ENCODE measurements at places on chromosomes 13 and 19.

DNA sequence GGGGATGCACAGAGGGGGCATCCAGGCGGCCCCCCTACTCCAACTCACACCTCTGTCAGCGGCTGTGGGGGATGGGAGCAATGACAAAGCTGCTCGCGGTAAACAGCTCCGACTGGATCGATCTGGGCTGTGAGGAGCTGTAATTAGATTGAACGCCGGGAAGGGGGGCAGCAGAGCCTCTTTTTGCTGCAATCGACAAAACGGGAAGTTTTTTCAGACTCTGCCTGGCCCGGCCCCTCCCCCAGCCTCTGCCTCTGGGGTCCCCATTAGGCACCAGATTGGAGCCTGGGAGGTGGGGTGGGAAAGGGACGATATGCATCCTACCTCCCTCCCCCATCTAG is 16.3 kb downstream of the ONECUT3 start:
- DNase-seq, result no peak

- DNase-seq, result no peak
Observed at GRCh38 chr13:98930151-98930591, 47.7 kb downstream of the DOCK9 start.

- no peak for DNase-seq
Observed at GRCh38 chr13:110197026-110197425, 109.9 kb downstream of the COL4A1 start.

GRCh38 chr13:100230769-100231149 is 141.9 kb downstream of the PCCA start:
- DNase-seq, result no peak

DNA sequence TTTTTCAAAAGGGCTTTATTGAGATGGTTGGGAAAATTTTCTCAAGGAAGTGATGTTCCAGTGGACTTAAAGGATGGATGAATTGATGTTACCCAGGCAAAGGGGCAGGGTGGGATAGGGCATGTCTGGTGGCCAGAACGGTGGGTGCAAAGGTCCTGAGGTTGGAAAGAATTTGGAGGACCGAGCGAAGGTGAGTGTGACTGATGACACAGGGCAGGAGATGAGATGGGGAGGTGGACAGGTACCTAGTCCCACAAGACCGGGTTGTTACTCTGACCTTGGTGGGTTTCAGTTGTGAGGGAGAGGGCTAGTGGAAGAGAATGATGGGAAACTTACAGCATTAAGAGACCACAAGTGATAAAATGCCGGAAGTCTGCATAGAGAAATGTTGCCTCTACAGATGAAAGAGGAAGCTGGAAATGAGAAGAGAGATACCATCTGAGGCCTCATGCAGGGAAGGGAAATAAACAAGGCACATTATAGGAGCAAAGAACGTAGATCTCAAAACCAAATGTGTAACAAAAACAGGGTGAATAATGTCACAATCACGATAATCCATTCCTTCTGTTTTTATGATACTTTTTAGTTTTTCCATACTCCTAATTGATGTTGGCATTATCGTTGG is 4.5 kb downstream of the ADGRE1 start:
- peak; percentile 6 for DNase-seq

Data from CD4-positive, alpha-beta T cell treated with Interleukin-15 for 4 hours (primary cell).